ENCODE measurements at places on chromosomes 3 and 15.

DNA sequence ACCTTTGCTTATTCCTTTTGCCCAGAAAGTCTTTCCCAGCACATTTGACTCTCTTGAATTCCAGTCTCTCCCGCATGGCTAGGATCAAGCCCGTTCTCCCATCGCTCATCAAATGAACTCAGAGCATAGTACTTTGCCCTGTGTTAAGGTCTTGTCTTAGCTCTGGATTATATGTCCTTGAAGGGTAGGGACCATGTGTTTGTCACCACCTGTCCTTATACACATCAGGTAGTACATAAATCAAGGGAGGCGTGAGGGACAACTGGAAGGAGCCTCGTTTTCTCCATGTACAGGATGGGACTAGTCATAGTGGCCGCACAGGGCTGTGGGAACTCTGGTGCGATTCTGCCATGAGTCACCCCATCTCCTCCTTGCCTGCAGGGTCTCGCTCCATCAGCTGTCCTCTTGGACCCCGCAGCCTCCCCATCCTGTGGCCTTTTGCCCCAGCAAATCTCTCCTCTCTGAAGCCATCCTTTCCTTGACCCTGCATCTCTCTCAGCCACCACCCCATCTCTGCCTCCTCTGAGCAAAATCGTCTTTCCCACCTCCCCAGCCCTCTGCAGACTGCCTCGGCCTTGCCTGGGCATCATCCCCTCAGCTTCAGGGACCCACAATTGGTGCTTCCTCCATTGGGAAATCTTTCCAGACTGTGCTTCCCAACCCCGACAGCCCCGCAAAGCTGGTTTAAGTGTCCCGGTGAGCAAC lies 33.4 kb upstream of the RAB6B start:
- DNase-seq, result no peak

- no peak for DNase-seq
These were observed 40.6 kb upstream of the GLCE start for GRCh38 chr15:69119683-69120395.

GRCh38 chr3:65146179-65146578 lies 458.4 kb upstream of the ADAMTS9 start:
- DNase-seq, result no peak

- no peak for DNase-seq
These were observed 1090.3 kb upstream of the CFAP20DC start for GRCh38 chr3:60140160-60140559.
